ENCODE measurements at places on chromosomes 12 and 14.

DNA sequence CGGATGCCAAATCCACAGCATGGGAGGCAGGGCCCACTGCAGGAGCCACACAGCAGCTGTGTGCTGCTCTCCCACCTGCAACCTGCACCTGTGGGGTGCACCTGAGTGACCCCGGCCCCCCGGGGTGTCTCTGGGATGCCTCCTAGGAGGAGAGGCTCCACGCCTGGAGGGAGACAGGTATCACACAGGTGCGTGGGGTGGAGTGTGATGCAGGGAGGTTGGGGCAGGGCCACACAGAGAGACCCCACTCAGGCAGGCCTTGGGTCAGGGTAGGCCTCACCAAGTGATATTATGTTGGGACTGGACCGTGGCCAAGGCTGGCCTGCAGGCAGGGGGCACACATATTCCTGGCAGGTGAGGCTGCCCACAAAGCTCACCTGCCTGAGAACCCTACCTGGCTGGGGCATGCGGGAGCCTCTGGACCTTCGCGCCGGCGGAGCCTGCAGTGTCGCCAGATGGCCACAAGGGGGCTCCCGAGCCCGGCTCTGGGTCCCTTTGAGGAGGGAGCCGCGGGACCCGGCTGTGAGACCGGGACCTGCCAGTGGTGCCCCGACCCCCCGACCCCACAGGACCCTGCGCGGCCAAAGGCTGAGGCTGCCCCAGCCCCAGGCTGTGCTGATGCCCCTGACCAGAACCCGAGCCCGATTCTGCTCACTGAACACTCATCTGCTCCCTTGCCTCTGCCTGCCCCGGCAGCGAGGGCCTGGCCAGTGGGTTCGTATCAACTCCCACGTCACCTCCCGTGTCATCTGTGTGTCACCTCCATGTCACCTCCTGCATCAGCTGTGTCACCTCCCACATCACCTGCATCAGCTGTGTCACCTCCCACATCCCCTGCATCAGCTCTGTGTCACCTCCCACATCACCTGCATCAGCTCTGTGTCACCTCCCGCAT, 11.4 kb downstream of the TMEM121 start:
- DNase-seq, result no peak

GRCh38 chr14:40122968-40123648, 690.9 kb upstream of the FBXO33 start:
- DNase-seq, result no peak

DNA sequence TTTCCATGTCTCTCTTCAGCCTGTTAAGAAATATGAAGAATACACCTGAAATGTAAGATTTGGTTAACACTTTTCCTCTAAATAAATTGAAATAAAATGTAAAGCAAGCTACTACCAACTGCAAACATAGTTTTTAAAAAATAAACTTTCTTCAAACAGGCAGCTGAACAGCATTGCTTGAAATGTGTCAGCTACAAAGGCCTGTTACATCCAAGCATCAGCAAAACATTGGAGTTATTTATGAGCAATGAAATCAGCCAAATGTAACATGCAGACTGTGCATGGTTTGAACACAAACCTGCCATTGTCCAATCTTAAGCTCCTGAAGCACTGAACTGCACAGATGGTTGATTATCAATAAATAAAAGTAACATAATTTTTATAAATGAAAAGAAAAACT, 291.3 kb downstream of the ACSS3 start:
- no peak for DNase-seq

DNA sequence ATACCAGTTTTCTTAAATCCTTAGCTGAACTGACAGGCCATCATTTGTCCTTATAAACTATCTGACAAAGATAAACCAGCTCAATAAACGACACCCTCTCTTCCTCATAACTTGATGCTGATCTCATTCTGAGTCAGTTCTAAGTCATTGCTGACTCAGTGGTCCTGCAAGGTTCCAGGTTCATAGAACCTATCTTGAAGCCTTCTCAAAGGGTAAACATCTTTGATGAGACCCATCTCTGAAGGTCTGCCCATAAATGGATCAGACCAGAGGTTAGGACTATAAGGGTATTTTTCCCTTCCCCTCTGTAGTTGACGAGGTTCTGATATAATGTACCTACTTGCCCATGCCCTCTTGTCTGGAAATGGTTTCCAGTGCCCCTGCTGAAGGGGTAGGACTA, 11.9 kb downstream of the NAA25 start:
- DNase-seq, result no peak

DNA sequence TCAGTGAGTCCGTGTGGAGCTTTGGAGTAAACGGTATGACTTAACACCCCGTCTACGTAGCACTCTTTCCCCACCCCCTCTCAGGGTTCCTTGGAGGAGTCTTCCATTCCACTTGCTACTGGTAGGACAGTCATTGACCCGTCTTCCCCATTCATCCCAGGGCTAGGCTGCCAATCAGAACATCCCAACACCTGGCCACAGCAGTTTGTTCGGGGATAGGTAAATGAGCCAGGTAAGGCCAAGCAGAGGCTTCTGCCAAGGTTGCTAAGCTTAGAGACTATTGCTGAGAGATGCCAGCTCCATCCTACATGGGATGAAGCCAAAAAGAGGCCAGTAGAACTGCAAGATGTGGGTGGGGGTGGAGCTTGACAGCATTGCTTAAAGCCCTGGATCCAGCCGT, 130.8 kb downstream of the BCL11B start:
- DNase-seq, result no peak

DNA sequence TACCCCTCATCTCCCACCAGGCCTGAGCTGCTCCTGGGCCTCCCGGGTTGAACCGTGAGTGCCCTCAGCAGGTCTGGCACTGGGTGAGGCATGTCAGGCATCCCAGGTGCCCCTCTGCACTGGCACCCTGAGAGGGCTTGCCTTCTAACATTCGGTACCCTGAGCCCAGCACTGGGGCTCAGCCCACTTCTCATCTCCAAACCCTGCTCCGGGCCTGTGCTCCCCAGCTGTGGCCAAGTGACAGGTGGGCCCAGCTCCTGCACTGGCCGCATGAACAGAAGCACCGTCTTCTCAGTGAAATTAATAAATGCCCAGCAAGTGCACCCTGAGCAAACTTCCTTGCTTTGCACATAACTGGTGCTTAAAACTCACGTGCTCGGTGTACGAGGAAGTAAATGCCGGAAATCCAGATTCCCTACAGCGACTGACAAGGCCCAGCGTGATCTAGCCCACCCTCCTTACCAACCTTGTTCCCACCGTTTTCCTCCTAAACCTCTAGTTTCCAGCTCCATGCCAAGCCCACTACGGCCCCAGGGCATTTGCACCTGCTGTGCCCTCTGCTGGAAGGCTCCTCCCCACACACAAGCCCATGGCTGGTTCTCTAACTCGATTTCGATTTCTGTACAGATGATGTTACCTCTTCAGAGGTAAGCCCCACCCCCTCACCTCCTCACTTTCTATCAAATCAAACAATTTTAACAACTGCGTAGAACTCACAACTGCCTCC, 115.2 kb upstream of the NCOR2 start:
- no peak for DNase-seq

DNA sequence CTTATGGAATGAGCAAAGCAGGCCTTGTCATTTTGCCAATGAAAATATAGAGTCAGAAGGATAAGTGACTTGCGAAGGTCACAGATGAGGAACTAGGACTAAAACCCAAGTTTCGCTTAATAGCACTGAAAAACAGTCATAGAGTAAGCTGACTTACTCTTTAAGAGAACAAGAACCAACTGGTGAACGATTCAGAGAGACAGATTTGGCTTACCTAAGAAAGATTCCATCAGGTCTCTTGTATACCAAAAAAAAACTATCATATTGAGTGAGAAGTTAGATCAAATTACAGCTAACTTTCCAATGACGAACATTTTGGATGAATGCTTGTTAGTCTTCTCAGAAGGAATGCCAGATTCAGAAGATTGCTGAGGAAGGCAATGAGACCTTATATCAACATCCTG, 74.2 kb downstream of the ZFC3H1 start:
- DNase-seq, result no peak

DNA sequence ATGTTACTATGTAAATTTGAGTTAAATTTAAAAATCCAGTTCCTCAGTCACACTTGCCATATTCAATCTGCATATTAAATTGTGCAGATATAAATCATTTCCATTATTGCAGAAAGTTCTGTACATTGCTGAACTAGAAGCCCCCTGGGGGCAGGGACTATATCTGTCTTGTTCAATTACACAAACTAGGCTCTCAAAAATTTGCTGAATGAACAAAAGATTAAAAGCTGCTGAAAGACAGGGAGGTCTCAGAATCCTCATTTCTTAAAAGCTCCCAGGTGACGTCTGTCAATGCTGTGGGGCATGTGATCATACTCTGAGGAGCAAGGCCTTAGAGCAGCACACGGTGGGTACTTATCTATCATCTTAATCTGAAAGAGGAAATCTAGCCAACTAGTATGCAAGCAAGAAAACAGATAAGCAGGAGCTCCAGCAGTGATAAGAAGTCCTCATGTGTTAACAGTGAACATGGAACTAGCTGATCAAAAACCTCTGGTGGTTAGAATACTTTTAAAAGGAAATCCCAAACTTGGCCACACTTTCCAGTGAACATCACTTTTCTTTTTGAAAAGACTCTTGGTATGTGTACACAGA, 60.5 kb downstream of the APPL2 start:
- DNase-seq, result no peak

DNA sequence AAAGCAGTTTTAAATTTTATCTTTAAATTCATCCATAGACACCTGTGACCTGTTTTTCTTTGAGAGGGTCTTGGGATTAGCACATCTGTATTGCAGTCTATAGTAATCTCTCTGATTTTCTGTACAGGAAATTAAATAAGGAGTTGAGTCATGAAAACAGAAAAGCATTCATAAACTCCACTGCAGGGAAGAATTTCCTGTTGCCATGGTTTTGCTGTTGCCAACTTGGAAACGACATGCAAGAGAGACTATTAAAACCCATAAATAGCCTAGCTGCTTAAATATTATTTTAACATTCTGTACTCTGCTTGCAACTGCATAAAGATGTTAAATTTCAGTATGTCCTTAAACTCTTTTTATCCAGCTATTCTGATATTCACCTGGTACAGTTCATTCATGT, 281.0 kb upstream of the RGS6 start:
- peak; percentile 84 for DNase-seq

GRCh38 chr14:84131924-84132323, 1398.0 kb upstream of the FLRT2 start:
- no peak for DNase-seq

GRCh38 chr12:132766380-132767085, 4.9 kb upstream of the ANKLE2 start:
- peak; percentile 44 for DNase-seq

DNA sequence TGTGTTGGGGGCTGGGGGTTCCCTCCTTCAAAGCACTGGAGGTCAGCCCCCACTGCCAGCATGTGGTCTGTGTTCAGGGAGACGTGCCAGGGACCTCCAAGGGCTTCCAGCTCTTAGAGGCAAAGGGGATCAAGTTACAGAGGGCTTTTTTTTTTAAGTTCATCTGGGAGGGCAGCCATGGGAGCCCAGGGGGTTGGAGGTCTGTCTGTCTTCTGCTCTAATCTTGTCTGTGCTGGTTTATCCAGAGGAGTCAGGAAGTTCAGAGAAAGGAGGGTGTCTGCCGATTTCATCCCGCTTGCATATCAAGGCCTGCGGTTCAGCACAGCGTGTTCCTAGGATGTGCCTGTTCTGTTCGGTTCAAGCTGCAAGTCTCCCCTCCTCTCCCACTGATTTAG, 72.2 kb downstream of the TMEM132C start:
- DNase-seq, result peak; percentile 24

GRCh38 chr12:113276946-113277500, 55.8 kb downstream of the TPCN1 start:
- DNase-seq, result no peak

DNA sequence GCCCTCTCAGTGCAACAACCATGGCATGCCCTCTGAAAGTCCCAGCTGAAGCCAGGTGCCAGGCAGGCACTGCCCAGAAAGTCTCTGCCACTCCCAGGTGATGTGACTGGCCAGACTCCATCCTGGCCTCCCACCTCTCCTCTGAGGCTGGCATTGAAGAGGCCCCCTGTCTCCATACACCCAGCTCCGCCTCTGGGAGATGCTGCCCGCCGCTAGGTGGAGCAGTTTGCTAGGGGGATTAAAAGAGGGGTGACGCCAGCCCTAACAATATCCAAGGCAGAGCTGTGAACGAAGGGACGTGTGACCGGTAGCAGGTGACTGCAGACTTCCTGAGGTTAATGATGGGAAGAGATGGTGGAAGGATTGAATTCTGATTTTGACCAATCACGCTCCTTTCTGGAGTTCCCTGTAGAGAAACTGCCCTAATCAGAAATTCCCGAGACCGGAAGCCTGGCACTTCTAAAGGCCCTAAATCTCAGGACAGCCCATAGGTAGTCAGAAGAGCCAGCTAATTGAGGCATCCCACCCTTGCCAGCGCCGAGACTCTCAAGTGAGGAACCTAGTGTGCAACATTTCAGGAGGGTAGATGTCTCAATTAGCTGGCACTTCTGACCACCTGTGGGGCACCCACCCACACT, 8.3 kb upstream of the PLEK2 start:
- no peak for DNase-seq

GRCh38 chr12:28777603-28778365, 371.3 kb upstream of the FAR2 start:
- no peak for DNase-seq

- DNase-seq, result no peak
Observed at GRCh38 chr12:131547555-131547954, 163.3 kb upstream of the SFSWAP start.

DNA sequence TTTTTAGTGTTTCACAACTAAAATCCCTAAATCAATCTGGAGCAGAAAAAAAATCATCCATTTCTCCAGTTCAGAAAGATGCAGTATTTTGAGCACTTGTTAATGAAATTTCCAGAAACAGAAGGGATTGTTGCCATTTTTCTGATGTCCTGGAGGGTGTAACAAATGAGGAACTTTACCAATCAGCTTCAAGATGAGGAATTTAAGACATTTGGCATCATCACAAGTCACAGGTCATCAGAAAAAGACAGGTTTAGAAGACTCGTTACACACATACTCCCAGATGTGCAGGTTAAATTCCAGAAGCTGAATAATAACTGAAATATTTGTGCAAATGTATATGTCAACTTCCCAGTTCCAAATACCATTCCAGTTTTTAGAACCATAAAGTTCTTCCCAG, 482 bp upstream of the PSMC1 start:
- DNase-seq, result no peak
